ENCODE measurements at places on chromosomes 1 and 21. TPM values are rescaled to one million over a fixed set of nuclear protein-coding genes. Genes with fewer than 3 reads are reported as not detected.

DNA sequence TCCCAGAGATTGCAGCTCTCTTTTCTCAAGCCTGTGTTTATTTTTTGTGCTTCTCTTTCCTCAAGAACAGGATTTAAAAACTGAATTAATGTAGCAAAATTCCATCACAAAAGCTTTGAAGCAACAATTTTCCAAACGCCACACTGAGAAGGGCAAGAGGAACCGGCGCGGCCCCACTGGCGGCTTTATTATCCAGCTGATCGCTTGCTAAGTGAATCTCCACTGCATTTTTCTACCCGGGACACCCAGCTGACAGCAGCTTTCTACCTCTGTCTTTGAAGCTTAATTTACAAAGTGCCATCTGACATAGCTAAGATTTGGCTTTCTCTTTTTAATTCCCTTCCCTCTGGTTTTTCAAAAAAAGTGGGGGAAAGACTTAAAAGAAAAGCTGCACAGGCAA, 369.3 kb upstream of the C1orf174 start:
- DNase-seq, result no peak

- no peak for DNase-seq
These were observed 154.8 kb upstream of the CHODL start for GRCh38 chr21:18089786-18090185.

GRCh38 chr1:29162476-29163138, 19.1 kb downstream of the SRSF4 start:
- no peak for DNase-seq

- DNase-seq, result no peak
These were observed 35.5 kb upstream of the ZC3H12A start for GRCh38 chr1:37438869-37439343.

- DNase-seq, result no peak
These were observed 30.0 kb downstream of the CACHD1 start for GRCh38 chr1:64499966-64500365.

MYOG gene
- polyA plus RNA-seq, result 0.14 TPM

- DNase-seq, result no peak
These were observed 7.9 kb upstream of the EDN2 start for GRCh38 chr1:41492341-41492848.

OR6N1 gene
- polyA plus RNA-seq, result not detected

HIVEP3 gene
- 3.6 TPM for polyA plus RNA-seq

AQP10 gene
- not detected for polyA plus RNA-seq

DNA sequence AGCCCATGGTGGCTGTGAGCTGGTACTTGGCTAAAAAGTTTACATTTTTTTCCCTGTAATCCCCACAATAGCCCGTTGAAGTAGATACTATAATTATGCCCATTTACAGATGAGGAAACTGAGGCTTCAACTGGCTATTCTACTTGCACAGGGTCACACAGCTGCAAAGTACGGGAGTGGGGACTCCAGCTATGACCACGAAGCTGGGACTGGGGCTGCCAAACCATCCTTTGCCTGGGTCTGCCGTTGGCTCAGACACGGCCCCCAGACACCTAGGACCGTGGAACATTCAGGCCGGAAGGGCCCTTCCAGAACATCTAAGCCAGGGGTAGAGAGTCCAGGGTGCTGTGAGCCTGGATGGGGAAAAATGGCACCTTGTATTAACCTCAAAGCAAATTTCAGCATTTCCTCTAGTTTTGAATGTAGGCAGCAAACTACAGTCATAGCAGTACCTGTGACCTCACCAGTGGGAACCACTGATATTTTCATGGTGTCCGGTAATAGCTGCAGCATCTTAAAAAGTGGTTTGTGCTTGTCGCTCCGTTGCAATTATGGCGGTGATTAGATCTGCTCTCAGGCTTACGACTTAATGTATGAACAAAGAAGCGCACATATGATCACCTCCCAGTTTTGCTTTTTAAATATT, 4.3 kb downstream of the TP73 start:
- no peak for DNase-seq

GRCh38 chr1:44775930-44776729, 790 bp downstream of the RPS8 start:
- no peak for DNase-seq

DNA sequence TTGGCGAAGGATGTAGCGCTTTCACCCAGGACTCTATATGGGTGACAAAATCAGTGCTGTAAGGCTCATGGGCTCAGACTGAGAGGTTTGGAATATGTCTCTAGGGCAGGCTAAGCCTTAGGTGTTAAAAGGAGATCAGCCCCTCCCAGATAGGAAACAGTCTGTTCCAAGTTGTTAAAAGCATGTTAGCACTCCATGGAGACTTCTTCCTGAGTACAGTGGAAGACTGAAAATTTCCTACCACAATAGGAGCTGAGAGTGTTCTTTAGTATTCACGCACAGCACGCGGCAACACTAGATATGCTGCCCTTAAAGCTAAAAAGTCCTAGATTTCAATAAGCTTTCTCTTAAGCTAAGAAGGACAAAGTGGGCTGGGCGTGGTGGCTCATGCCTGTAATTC, 122.1 kb downstream of the TRABD2B start:
- DNase-seq, result no peak

GRCh38 chr21:35819134-35819533, 241.2 kb downstream of the SETD4 start:
- no peak for DNase-seq

PMF1 gene
- 77.2 TPM for polyA plus RNA-seq

- DNase-seq, result no peak
These were observed 906 bp upstream of the RGS13 start for GRCh38 chr1:192635041-192635440.

DNA sequence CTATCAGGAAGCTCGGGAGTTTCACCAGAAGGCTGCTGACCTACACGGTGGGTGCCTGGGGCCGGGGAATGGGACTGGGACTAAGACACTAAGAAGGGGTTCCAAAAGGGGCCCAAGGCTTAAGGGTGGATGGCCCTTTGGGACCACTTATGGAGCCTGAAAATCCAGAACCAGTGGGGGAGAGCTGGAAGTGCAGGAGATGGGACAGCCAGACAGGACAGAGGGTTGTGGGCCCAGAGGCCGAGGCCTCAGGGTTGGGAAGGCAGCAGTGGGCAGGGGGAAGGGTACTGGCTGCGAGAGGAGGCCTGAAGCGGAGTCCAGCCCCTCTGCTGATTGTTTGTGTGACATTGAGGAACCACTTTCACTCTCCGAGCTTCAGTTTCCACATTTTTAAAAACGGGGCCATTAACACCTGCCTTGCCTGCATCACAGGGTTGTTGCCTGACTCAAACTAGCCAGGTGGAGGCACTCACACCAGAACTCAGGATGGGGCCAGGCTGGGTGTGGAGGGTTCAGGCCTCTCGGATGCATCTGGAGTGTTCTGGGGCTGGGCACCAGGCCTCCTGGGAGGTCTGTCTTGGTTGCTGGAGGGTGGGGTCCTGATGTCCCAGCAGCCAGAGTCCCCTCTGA, 3.0 kb downstream of the TTC24 start:
- no peak for DNase-seq

WNT3A gene
- polyA plus RNA-seq, result 0.17 TPM

DNA sequence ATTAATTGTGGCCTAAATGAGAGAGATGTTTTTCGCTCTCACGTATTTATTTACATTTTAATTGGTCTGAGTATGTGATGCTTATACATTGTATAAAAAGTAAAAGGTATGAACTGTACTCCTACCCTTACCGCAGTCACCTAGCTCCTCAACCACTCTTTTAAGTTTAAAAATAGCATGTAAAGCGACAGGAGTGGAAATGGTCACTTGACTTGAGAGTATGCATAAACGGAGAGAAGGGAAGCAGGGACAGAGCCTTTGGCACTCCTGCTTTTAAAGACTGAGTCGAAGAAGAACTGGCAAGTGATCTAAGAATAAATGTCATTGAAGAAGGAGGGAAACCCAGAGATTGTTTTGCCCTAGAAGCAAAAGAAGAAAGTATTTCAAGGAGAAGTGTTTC, 11.5 kb upstream of the DDX59 start:
- DNase-seq, result no peak

OR2L5 gene
- polyA plus RNA-seq, result not detected

FDPS gene
- polyA plus RNA-seq, result 171 TPM

DNA sequence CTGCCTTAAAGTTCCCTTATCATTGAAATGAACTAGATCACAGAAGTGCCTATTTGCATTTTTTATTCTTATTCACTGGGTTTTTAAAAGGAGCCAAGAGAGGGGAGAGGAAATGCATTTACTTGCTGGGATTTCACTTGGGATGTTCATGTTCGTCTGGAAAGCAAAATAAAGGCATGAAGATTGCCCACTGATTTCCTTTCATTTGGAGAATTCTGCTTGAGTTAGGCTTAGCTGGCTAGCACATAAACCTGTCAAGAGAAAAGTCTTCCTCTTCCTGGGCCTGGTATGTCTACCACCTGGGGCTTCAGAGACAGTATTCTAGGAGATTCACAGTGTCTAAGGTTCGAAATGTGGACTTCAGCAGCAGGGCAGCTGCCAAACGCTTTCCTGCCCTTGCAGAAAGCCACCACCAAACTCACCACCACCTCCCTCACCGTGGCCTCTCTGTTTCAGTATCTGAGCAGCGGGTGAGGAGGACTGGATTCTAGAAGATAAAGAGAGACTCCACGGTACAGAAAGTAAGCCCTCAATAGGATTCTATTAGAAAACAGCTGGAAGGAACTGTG, 44.5 kb downstream of the HIVEP3 start:
- DNase-seq, result no peak

RXFP4 gene
- polyA plus RNA-seq, result not detected

DNA sequence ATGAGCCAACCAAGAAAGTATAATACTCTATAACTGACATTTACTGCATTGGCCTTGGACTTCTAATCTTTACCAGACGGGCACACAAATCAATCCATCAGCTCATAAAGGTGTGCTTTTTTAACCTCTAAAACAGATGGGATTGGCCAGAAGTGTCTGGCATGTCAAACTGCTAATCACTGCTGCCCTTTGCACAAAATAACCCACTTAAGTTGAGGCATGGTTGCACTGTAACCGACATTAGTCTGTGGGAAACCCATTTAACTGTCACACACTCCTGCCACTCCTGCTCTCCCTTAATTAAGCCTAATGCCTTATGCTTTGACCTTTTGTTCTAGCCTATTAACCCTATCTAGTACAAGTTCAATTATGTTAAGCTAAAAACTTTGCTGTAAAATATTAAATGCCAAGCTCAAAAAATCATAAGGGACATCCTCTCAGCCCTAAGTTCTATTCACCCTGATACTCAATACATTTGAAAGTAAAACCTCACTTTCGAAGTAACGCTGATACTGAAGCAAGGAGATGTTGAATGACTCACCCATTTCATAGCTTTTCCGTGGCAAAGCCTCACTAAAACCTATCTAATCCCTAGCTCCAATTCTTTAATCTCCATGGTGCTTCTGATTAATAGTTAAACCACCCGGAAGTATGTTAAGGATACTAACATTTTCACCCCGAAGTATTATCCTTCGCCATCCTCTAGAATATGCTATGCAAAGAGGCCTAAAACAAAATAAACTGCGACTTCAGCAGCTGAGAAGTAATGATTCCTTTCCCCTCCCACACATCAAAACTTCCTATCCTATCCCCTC, 12.9 kb downstream of the NRIP1 start:
- no peak for DNase-seq

RGS7 gene
- polyA plus RNA-seq, result 6.3 TPM

DNA sequence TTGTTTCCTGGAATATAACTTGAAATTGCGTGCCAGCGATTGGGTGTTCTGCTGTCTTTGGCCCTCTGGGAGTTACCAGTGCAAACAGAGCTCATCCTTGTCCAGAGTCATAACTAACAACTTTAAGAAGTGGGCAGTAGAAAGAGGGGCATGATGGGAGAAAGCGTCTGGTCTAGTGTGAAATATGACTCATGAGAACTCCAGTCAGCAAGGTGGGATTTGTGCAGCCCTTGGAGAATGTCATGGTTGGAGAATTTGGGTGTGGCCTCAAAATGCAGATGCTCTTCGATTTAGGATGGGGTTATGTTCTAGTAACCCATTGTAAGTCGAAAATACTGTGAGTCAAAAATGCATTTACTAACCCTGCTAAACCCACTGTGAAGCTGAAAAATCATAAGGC, 12.9 kb downstream of the ATP1B1 start:
- no peak for DNase-seq

DNAI4 gene
- polyA plus RNA-seq, result 16.6 TPM

- DNase-seq, result no peak
These were observed 21.8 kb downstream of the PTPRC start for GRCh38 chr1:198660341-198661261.

DNA sequence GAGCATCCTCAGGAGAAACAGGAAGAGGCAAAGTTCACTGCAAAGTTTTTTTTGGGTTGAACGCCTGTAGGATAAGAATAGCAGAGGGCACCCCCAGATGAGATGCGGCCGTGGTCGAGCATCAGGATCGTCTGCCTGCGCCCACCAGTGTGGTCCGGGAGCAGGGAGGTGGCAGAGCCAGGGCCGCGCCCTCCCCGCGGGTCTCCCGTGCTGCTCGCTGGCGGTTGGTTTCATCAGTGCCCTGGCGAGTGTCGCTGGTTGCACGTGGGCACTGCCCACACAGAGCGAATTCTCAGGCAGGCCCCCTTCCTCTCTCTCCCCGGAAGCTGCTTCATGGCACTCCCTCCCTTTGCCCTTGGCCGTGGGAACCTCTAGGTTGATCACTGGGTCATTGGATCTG, 120.0 kb downstream of the PCBP3 start:
- DNase-seq, result no peak

RGL1 gene
- 49.9 TPM for polyA plus RNA-seq

- no peak for DNase-seq
These were observed 355.6 kb downstream of the PRDM2 start for GRCh38 chr1:14055442-14056223.

RGS1 gene
- 4.6 TPM for polyA plus RNA-seq

Measured in right renal cortex interstitium (tissue), 3 donors.